Renal cortex interstitium (tissue), 15 donors: ENCODE measurements at places on chromosomes 13 and 19.

- no peak for DNase-seq
These were observed 174.5 kb downstream of the KCTD12 start for GRCh38 chr13:76711550-76712182.

DNA sequence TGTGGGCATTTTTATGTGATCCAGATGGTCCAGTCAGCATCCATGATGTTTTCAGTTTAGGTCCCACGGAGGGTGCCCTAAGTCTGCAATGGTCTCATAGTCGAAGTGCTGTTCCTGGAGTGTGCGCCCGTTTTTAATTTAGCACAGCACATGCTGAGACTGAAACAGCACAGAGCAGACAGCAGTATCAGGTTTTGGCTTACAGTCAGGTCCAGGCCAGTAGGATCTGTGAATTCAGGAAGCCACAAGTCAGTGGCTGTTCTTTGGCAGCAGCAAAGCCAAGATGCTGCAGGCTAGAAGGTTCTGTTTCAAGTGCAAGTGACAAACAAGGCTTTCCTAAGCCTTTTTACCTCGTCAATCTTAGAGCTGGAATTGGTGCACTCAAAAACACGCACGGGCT is 18.3 kb downstream of the FBXO27 start:
- no peak for DNase-seq

- no peak for DNase-seq
These were observed 226.7 kb downstream of the RFC3 start for GRCh38 chr13:34044660-34045080.

DNA sequence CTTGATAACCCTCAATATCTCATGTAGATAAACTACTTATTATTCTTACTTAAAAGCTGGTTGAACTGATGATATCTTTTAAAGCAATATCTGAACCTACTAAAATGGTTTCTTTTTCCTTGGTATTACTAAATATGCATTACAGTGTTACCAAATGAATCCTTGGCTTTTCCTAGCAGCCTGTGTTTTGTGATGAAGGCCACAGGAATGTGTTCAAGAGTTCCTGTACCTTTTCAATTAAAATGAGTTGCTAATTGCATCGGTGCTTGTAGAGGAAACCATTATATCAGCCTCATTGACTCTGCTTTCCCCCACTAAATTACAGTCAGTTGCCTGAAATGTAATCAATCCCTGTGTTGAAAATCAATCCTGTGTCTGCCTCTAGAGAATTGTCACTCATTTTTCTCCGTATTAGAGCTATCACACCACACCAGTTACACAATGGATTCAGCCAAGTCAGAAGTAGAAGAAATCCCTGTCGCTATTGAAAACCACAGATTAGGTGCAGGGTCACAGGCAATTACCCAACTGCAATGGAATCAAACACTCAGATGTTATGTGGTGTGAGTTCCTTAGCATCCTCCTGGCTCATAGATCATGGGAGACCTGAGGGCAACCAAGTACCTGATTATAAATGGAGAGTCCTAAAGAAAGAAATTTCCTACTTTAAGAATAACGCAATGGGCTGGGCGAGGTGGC is 13.3 kb downstream of the FAM216B start:
- DNase-seq, result no peak

DNA sequence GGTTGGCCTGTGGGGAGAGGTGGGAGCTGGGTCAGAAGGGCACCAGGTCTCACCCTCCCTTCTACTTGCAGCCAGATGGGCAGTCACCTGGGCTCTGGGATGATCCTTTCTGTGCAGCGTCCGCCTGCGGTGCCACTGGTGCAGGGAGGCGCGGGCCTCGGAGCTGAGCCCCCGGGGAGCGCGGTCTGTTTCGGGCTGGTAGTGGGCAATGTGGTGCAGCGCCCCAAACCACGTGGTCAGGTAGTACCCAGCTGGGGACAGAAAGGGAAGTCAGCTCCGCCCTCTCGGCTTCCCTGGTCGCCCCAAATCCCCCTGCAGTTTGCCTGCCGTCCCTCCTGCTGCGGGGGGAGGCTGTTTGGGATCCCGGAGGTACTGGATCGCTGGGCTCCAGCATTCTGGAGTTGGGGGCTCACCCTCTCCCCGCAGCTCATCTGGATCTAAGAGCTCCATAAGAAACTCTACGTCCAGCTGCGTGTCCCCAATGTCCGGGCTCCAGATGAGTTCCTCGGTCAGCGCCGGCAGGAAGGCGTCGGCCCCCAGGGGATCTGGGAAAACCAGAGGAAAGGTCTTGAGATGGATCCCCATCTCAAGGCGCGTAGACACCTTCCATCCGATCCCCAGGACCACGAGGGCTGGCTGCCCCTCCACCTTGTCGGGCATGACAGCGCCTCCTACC is 8.8 kb downstream of the RINL start:
- no peak for DNase-seq
